ENCODE measurements at places on chromosomes 3 and 15.
A peak's percentile ranks its signal among the peaks of the same experiment; 100 is the strongest.

DNA sequence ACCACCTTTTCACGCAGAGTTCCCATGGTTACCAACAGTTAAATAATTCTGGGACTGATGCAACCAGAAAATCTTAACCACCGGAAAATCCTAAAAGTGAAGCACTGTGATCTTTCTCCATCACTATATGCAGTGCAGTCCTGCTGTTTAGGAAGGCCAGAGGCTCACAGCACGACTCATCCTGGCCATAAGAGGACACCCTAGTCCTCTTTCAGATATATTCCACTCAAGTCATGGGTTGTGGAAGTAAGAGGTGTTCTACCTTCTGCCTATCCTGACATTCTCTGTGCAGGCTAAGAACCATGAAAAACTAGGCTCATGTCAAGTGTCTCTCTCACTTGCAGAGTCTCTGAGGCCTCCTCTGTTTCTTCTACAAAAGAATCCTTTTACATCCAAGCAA, 67.2 kb downstream of the DHX30 start:
- no peak for DNase-seq

GRCh38 chr3:149592758-149593240, 65.0 kb downstream of the WWTR1 start:
- no peak for DNase-seq

DNA sequence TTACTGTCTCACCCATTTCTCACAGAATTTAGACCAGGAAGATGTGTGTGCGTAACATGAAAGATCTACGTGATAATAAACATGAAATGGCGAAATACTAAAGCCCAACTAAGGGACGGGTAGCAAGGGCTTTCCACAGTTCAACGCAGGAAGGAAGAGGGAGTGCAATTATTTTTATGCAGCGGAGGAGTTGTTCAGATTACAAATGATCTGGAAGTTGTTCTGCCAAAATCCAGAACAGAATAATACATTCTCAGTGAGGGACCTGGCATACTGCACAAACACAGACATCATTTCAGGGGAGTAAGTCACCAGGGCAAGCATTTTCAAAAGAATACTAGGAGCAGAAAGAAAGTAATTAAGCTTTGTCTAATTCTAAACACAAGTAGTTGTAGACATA, 133.6 kb upstream of the RAP2B start:
- DNase-seq: no peak

GRCh38 chr15:65048241-65048640, 3.1 kb downstream of the SLC51B start:
- no peak for DNase-seq

DNA sequence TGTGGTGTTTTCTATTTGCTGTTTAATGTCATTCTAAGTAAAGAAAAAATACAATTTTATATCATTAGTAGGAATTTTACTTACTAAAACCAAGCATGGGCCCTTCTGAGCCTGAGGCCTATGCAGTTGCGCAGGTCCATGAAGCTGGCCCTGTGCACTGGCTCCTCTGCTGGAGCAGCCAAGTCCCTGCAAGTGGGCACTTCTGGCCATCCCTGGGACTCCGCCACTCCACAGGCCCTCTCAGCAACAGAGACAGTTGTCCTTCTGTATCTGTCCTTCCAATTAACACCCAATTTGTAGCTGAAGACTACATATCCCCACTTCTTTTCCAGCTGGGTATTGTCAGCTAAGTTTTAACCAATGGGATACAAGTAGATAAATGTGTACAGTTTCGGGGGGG, 49.9 kb upstream of the RYK start:
- DNase-seq: no peak

DNA sequence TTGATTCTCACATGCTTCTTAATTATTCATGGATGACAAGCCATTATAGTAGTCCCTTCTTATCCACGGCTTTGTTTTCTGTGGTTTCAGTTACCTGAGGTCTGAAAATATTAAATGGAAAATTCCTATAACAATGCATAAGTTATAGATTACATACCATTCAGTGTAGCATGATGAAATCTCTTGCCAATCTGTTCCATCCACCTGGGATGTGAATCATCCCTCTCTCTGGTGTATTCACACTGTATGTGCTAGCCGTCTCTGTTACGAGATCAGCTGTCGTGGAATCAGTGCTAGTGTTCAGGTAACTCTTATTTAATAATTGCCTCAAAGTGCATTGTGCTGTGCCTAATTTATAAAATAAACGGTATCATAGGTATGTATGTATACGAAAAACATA, 5.2 kb downstream of the WDR5B start:
- peak; percentile 10 for DNase-seq

DNA sequence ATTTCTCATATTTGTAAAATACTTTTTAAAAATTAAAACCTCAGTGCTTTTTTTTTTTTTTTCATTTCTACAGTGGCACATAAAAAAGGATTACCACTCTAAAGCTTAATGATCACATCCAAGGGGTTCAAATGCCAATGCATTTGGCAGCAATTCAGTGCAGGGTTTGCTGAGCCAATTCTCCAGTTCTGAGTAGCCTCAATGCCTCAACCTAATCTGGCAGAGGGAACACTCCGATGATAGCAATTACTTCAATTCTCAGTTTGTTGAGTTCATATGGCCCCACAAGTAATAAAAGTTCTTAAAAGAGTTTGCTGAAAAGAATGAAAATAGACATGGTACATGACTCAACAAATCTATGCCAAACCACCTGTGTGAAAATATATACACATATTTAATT, 79.3 kb upstream of the RBMS3 start:
- no peak for DNase-seq

Measured in RWPE1 (cell line).